ENCODE measurements at places on chromosomes 6 and 20.

- no peak for DNase-seq
These were observed 69.0 kb upstream of the CD93 start for GRCh38 chr20:23155141-23155590.

GRCh38 chr6:56368491-56368890, 121.1 kb upstream of the COL21A1 start:
- DNase-seq, result no peak

GRCh38 chr20:56630506-56631317, 1.6 kb downstream of the TFAP2C start:
- DNase-seq, result no peak

- DNase-seq, result no peak
These were observed 26.1 kb upstream of the ADTRP start for GRCh38 chr6:11804701-11805100.

DNA sequence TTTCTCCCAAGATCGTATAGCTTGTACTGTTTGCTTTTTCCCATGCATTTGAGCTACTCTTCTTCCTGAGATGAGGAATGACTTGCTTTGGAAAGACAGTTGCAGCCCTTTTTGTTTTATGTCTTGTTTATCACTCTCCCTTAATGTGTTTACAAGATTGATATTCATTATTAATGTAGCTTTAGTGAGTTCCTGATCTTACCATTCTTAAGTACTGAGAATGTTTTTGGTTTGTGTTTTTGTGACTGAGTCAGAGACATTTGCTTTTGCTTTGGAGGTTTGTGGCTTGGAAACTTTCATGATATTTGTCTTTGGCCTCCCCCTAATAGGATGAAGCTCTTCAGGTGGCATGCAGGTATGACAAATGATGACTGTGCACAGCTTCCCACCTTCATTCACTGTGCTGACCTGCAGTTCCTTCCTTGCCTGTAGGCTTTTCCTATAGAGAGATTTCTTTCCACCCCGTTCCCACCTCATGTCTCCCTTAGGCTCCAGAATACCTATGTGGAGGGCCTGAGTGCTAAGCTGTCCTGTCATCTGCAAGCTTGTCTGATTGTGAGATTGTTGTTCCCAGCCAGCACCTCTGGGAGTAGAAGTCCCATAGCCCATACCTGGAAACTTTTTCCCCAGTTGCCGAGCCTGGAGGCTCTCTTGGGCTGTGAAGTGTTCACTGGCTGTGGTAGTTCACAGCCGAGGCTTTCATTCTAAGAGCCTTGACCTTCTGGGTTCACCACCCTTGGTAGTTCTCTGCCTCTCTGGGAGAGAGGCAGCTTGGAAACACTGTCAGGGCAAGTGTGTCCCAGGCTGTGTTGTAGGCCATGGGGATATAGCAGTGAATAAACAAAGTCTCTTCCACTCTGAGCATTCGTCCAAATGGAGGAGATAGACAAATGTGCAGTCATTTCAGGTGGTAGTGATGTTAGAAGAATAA, 27.1 kb downstream of the CDS2 start:
- no peak for DNase-seq

GRCh38 chr6:168939041-168939440, 314.6 kb downstream of the THBS2 start:
- no peak for DNase-seq

- no peak for DNase-seq
These were observed 775.1 kb upstream of the NRSN1 start for GRCh38 chr6:23350752-23351453.

DNA sequence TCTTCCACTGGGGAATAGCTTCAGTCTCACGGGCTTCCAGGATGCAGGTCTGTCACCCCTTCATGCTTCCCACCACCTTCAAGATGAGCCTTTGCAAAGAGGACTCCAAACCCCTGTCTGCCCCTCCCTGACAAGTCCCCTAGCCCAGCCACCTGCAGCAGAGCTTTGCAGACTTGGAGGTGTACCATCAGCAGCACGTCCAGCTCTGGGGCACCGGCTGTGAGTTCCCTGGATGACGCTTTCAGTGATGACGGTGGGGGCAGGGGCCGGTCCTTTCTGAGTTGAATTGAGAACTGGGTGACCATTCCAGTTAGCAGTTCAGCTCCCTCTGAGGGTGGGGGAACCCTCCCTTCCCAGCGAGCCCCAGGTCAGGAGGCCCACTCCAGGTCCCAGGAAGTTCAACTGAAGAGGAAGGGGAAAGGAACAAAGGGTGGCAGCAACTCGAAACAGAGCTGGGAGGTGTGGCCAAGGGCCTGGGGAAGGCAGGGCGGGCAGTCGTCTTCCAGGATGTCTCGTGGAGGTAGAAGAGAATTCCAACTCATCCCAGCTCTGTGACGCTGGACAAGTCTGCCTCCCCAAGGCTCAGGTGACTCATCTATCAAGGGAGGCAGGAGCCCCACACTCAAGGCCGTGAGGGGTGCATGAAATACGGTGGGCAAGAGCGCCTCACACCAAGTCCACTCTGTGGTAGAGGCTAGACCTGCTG, 86.0 kb downstream of the PTPN1 start:
- no peak for DNase-seq

GRCh38 chr6:43395776-43396175, 26.3 kb upstream of the ZNF318 start:
- DNase-seq, result no peak

- DNase-seq, result no peak
These were observed 26.1 kb upstream of the TBC1D7 start for GRCh38 chr6:13354331-13355042.

DNA sequence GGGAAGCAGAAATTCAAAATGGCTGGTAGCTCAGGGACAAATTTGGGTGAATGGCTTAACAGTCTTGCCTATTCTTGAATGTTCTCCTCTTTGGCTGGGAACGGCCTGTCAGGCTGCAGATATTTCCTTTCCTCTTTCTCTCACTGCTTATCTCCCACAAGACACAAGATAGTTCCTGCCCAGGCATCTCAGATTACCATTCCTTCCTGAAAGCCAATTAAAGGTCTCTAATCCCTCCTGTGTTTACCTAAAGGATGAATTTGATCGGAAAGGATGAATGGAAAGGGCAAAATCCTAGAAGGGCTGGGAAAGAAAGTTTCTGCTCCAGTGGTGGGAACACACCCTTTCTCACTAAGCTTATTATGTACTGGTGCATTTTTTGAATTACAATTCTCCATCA, 95.9 kb upstream of the JAG1 start:
- no peak for DNase-seq

- peak; percentile 68 for DNase-seq
These were observed 2.7 kb downstream of the MYB start for GRCh38 chr6:135183532-135184440.
